ENCODE measurements at places on chromosomes 1 and 21.

GRCh38 chr1:155295942-155296267 lies 5.3 kb downstream of the PKLR start:
- no peak for DNase-seq

GRCh38 chr1:204887846-204888245 lies 17.2 kb downstream of the NFASC start:
- DNase-seq = peak; percentile 99

- peak; percentile 11 for DNase-seq
Measured at GRCh38 chr1:201791051-201791778, 37.7 kb upstream of the IPO9 start.

DNA sequence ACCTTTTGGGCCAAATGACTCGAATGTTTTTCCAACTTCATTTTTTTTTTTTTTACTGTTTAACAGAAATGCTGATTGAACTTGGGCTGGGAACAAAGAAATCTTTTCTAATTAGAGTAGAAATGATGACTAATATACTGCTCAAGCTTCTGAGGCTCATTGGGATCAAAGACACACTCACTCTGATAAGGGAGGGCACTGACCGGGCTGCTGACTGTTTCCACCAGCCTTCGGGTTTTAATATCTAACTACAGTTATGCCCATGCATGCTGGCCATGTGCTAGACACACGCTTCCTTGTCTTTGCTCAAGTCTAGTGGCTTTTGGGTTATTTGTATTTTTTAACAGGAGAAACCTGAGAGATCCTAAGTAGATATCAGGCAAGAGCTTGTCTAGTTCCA lies 16.8 kb downstream of the ZBTB18 start:
- DNase-seq = no peak

Data from NCI-H1436 treated with DMSO at 0.1 percent for 48 hours (cell line).